HCT116 (cell line): ENCODE measurements at places on chromosomes 2 and 18.

- no peak for DNase-seq
These were observed 4.4 kb upstream of the BUB1 start for GRCh38 chr2:110682267-110682666.

- DNase-seq, result no peak
These were observed 44.4 kb downstream of the PTPN2 start for GRCh38 chr18:12839526-12840196.

- no peak for DNase-seq
These were observed 41.6 kb downstream of the TOGARAM2 start for GRCh38 chr2:29022679-29023078.

GRCh38 chr2:207129821-207130220 lies 35.9 kb downstream of the KLF7 start:
- DNase-seq, result no peak

GRCh38 chr2:232113821-232114220 lies 152.3 kb downstream of the DIS3L2 start:
- no peak for DNase-seq
